BE2C (cell line): ENCODE measurements at places on chromosomes 13 and 19.

GRCh38 chr13:64925284-64925683 is 2304.9 kb downstream of the PCDH9 start:
- DNase-seq = no peak

- no peak for DNase-seq
These were observed 49.4 kb downstream of the RASA3 start for GRCh38 chr13:114082849-114083645.

- DNase-seq = no peak
These were observed 413.4 kb downstream of the ZNF536 start for GRCh38 chr19:30785458-30786137.

DNA sequence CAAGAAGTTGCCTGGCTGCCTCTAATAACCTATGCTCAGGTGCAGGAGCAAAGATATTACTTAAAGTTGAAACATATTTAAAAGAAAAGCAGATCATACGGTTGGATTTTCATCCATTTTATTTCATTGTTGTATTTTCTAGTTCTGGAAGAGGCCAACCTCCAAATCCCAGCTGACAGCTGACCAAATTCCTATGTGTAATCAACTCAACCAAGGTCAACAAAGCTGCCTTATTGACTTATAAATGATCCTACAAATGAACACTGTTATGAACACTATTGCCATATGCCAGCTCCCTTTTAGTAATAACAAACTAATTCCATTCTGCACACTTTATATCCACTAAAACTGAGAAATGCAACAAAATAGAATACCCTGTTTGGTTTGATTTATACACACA is 1537.4 kb downstream of the SLITRK1 start:
- DNase-seq = no peak

- no peak for DNase-seq
These were observed 643.6 kb downstream of the PCDH9 start for GRCh38 chr13:66586489-66586888.

GRCh38 chr13:45670189-45670885 is 31.8 kb upstream of the CBY2 start:
- DNase-seq = no peak

DNA sequence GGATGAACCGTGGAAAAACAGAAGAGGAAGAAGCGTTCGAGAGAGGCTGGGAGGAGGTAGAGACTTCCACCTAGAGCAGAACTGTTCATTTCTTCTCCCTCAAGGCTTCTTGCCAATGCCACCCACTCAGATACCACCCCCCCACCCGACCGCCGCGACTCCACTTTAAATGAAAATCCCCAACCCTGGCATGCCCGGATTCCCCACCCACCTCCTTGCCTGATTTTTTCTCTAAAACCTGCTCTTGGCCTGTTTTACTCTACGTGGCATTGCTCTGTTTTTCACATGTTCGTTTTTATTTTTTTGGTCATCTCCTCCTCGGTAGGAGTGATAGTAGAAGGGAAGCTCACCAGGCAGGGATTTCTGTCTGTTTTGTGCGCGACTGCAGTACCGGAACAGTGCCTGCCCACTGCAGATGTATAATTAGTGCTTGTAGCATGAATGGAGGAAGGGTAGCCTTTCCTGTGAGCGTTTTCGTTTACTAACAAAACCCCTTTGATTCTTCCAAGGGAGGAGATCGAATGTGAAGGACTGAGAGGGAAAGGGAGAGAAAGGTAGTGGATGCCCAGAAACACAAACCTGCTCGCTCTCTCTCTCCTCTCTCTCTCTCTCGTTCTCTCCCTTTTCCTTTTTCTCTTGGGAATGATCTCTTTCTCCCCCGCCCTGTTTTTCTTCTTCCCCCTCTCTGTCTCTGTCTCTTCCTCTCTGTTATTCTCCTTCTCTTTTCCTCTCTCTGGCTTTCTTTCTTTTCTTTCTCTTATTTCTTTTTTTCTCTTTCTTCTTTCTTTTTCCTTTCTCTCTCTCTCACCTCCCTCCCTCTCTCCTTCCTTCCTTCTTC is 2.2 kb downstream of the CD70 start:
- no peak for DNase-seq

GRCh38 chr13:112506046-112506445 is 81.9 kb downstream of the TUBGCP3 start:
- no peak for DNase-seq

DNA sequence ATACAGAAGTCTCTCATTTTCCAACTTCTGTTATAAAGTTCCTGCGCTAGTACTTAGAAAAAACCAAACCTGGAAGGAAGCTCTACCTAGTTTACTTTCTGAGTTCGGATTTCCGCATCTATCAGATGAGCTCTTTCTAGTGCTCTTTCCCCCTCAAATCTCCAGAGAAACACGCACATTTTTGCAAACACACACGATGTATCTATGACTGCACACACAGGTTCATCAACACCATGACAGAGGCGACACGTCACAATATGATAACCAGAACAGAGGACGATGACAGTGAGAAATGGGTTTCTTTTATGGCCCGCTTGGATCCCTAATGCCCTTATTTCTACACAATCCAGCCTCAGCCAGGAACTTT is 629 bp upstream of the LRRC63 start:
- no peak for DNase-seq

DNA sequence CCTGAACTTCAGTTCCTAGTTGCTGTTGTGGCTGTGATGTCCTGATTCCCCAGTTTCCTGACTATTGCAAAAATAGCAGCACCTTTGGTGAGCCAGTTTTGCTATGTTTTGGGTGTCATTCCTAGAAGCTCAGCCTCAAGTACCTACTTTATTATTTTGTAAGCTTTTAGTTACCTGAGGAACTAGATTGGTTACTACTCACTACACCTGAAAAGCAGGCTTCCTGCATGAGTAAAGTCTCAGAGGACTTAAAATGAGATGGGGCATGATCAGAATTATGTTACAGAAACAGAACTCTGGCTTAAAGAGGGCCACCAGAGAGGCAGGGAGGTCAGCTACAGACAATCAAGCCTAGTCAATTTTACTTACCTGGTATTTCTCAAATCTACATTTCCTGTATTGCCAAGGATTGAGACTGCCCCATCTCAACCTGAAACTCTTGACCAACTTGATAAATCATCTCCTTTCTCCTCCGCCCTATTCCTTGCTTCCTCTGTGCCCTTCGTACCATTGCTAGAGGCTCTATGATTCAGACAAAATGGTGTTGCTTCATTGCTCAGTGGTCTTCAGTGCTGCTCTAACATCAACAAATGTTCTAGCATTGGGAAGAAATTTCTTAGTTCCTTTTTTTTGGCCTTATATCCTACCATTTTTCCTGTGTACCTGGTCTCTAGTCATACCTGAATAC is 58.9 kb downstream of the RAP2A start:
- no peak for DNase-seq

DNA sequence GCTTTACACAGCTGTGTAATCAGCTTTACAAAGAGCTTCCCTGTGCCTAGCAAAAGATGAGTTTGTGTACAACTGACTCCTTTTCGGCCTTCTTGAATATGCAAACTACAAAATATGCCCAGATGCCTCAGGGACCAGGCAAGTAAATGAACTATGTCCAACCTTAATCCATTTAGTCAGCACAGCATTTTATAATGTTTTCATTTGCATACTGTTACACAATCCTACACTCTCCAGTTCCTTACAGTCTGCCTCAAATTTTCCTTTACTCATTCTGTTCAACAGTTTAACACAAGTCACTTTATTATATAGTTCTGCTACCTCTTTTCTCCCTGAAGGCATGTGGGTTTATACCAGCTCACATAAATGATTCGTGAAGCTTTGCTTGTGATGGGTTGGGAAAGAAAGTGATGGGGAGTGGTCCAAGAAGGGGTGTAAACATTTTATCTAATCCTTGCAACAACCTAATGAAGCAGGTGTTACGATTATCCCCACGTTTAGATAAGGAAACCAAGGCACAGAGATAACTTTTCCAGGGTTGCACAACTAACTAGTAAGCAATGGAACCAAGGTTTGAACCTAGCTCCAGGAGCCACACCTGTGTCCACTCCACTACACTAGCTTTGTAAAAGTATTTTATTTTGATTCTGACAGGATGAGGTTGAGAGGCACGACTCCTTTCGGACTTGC is 3.3 kb upstream of the USP12 start:
- DNase-seq = no peak

DNA sequence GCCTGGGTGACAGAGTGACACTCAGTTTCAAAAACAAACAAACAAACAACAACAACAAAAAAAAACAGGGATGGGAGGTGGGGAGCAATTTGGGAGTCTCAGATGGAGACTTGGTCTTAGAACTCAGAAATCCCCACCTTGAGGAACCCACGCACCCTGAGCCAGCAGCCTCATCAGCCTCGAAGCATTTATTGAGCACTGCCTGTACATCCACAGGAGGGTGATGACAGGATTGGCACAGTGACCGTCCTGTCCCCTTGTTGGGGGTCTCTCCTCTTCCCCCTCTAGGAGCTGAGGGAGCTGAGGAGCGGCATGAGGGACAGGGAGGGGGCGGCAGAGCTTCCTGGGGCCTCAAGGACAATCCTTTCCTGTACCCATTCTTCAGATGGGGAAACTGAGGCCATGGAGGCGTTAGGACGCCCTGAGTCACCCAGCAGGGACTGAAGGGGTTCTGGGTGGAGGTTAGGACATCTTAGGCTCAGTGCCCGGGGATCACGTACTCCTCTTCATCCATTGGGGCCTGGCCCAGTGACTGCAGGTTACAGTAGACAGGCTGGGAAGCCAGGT is 5.6 kb downstream of the GDF15 start:
- DNase-seq = no peak

- no peak for DNase-seq
These were observed 6.3 kb upstream of the ANKRD10 start for GRCh38 chr13:110921209-110921608.

- DNase-seq = no peak
These were observed 27.3 kb downstream of the CHAF1A start for GRCh38 chr19:4429771-4430171.

DNA sequence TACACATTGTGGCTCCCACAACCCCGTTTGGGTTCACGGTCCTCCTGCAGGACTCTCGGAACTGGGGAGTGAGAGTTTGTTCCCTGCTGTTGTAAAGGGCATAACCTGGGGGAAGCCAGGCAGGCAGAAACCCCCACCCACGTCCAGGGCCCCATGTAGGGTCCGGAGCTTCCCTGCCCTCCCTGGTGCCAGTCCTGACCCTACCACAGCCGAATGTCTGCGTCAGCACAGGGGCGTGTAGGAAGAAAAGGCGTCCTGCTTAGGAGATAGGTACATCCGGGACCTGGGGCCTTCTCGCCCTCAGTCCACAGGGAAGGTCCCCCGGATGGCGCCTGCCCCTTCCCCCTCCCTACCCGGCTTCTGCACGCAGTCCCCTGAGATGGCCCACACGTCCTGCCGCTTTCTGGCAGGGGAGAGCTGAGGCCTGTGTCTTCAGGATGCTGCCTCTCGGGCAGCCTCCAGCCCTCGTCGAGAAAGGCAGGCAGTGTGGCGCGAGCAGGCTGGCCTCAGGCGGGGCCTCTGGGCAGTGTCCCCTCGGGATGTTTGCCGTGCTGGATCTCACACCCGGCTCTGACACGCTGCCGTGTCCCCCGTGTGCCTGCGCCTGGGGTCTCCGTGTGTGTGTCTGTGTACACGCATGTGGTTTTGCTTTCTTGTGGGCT is 19.1 kb downstream of the CSNK1G2 start:
- no peak for DNase-seq

DNA sequence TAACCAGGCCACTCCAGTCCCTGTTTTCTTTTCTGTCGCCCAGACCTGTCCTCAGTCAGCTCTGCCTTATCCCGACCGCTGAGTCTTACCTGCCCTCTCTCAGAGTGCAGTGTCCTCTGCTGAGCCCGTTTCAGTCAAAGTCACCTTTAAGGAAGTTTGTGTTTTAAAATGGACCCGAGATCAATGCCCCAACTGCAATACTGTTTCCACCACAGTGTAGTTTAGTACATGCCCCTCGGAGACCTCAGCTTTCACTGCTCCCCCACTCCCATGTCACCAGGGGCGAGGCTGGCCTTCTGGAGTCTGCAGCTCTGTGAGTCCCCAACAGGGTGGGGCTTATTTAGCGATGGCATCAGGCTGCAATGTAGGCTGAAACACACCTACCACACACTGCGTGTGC is 248.4 kb upstream of the TSHZ3 start:
- no peak for DNase-seq

DNA sequence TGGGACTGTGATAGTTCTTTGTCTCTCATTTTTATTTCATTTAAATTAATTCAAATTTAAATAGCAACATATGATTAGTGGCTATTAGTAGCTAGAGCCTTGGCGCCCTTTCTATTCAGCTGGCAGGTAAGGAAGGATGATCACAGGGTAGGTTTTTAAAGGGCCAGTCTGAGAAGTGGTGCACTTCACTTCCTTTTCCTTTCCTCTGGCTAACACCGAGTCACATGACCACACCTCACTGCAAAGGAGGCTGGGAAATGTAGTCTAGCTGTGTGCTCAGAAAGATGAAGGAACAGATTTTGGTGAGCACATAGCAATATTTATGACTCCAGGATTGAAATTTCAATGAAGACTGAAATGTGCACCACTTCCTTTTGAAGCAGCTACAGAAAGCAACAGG is 128.7 kb downstream of the TSHZ3 start:
- peak; percentile 24 for DNase-seq

DNA sequence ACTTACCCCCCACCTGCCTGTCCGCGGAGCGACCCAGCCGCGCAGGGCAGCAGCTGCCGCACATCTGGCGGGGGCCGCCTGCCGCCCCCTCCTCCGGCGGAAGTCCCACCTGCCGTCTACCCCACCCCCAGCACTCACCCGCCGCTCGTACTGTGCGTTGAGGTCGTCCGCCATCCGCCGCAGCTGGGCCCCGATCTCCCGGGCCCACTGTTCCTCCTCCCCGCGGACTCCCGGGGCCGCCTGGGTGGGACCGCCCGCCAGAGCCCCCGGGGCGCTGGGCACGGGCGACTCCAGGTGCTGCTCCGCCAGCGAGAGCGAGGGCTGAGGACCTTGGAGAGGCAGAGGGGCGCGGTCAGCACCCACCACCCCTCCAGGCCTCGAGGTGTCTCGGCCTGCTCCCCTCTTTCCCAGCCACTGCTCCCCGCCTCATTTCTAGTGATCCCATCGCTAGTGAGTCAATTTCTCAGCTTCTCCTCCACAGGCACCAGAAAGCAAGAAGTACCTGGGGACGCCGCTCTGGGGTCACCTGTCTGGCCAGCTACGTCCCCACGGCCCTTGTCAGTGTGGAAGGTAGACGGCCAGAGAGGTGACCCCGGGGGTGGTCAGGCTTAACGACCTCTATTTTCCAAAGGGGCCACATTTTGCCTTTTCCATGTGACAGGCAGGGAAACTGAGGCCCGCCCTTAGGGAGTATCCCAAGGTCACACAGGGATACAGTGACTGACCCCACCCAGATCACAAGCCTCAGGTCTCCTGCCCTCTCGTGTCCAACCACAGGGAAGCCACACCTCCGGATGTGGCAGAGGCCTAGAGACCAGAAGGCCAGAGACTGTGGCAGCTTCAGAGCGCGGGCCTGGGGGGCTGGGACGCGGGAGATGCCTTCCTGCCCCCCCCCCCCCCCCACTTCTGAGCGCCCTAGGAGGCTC is 4.3 kb downstream of the BBC3 start:
- DNase-seq = peak; percentile 66

DNA sequence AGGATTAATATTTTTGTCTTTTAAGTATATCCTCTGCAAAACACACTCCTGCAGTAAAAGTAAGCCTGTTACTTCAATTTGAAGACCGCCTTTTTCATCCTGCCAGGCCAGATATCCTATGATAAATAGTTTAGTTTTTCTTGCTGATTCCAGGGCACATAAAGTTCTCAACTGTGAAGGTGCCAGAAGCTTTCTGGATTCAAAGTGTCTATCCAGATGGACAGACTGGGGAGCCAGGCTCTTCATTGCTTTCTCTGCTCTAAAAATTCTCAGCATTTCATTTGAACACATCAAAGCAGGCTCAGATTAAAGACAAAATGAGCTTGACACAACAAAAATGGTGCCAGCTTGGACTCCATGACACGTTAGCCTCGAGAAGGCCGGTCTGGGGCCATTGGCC is 53.6 kb upstream of the UBL3 start:
- no peak for DNase-seq

- DNase-seq = no peak
These were observed 661.3 kb upstream of the KLF12 start for GRCh38 chr13:74795526-74795925.
